Right lobe of liver (tissue), 6 donors: ENCODE measurements at places on chromosomes 2 and 18.

DNA sequence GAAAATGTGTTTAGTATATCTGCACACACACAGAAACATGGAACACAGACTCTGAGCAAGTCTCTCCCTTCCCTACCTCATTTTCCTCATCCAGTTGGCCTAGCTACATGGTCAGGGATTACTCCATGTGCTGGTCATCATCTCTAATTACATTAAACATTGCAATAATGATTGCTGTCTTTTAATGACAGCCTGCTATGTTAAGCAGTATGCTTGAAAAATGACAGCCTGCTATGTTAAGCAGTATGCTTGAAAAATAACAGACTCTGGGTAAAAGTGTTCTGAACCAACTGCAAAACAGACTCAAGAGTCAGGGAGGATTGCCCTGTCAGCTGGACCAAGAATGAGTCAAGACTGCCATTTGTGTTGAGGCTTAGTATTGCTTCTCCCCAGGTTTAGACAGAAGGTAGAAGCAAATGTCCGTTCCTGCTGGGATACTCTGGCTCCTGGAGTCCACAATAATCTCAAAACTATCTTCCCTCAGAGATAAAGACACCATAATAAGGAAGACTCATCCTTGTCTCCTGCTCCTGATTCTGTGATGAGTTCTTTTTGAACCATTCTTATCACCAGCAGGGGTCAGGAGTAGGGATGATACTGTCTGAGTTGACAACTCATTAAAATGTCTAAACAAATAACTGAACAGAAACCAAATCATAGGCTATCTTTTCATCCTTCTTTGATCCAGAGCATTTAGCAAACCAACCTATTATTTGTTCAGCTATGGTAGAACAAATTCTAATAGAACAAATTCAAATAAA lies 57.7 kb downstream of the CCDC93 start:
- DNase-seq = no peak

DNA sequence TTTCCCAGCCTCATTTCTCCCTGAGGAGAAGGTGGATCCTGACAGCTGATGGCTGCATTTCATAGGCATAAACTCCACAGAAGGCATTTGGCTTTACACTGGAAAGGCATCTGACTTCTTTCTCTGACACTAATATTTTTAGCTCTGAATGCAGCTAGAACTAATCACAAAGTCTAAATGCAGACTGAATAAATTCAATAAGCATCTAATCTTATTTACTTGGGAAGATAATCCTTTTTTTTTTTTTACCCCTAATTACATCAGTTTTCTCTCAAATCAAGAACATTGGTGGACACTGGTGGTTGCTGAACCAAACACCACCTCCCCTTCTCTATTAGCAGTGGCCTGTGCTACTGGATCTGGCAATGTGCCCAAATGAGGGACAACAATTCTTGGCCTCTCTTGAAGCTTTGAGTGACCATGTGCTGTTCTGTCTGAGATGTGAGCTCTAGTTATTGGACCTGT lies 50.9 kb upstream of the CD226 start:
- no peak for DNase-seq

- DNase-seq = no peak
Measured at GRCh38 chr2:236985761-236986339, 99.8 kb upstream of the COPS8 start.

GRCh38 chr18:62199629-62200028 lies 12.6 kb downstream of the RELCH start:
- no peak for DNase-seq

GRCh38 chr2:138703242-138703641 lies 76.9 kb downstream of the NXPH2 start:
- DNase-seq = no peak

DNA sequence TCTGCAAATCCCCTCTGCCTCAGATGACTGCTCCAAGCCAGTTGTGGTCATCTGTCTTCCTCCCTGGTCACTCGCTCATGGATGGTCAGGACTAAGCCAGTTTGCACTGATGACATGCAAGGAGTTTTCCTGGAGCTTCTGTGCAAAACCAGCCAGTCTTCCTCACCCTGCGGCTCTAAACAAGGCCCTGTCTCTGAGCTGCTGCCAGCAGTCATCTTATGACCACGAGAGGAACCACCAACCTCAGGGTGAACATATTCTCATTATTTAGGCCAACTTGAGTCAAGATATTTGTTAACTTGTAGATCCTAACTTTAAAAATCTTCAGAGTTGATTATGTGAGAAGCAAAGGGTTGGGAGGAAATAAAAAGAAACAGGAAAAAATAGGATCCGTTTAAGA lies 119.9 kb upstream of the CAB39 start:
- DNase-seq = no peak

DNA sequence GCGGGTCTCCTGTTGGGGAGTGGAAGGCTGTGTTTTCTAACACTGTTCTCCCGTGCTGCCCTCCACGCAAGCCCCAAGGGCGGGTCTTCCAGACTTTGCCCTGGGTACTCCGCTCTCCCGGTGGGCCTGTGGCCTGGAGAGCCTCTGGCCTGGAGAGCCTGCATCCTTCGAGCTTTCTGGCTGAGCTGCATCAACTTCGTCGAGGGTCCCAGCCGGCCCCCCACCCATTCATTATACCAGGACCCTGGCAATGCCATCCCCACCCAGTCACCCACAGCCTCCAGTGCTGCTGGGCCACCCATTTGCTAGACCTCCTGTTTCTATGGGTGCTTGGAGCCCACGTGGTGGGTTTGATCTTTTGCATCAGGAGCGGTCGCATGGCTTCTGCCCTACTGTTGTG lies 102.2 kb downstream of the PTGR3 start:
- DNase-seq = no peak

- no peak for DNase-seq
Measured at GRCh38 chr18:55380589-55380988, 207.4 kb downstream of the TCF4 start.

DNA sequence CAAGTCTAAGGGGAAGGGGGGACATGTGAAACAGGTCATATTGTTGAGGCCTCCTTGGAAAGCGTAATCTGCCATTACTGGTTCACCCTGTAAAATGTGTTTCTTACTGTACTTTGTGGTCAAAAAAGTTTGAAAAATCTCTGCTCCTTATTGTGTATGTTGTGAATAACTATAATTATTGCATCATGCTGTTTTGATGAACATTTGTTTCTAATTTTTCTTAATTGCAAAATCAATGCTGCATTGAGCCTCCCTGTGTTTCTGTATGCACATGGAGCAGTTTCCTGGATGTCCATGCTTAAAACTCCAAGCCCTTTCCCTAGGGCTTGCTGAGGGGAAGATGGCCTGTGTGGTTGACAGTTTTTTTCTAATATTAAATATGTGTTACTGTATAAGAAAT lies 158.6 kb downstream of the RNF144A start:
- no peak for DNase-seq

DNA sequence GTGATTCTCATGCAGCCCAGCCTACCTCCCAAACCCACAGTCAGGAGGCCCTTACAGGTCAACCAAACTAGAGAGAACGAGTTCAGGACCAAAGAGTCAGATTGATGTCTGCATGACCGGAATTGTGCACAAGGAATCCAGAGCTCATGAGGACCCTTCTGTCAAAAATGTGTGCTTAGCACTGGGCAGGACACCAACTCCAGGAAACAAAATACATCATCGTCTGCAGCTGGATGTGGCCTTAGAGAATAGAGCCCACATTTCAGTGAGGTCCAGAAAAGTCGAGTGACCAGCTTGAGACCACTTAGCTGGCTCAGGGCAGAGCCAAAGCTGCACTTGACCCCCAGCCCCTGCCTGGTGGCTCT lies 3.2 kb downstream of the TNS1 start:
- DNase-seq = no peak

DNA sequence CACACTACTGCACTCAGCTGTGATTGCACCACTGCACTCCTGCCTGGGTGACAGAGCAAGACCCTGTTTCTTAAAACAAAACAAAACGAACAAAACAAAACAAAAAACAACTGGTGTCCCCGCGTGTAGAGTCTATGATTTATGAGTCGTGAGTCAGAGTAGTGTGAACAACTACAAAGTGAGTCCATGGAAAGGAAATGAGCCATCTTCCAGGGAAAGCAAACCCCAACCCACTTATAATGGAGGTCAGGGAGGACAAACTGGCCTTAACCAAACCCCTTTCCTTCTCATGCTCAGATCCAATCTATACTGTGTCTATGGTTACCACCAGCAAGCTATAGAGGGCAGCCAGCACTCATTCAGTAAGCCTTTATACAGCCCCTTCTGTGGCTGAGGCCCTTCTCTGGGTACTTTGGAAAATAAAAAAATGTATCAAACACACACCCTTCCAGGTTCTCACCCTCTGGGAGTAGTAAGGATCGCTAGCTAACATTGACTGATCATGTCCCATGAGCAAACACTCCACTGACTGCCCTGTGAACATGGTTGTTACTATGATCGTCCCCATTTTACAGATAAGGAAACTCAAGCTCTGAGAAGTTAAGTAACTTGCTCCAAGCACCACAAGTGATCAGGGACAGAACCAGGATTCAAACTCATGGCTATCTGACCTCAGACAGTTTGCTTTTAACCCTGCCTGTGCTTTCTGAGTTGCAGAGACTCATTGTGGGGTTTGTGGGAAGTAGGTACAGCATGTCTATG lies 24.7 kb upstream of the COLEC12 start:
- no peak for DNase-seq

DNA sequence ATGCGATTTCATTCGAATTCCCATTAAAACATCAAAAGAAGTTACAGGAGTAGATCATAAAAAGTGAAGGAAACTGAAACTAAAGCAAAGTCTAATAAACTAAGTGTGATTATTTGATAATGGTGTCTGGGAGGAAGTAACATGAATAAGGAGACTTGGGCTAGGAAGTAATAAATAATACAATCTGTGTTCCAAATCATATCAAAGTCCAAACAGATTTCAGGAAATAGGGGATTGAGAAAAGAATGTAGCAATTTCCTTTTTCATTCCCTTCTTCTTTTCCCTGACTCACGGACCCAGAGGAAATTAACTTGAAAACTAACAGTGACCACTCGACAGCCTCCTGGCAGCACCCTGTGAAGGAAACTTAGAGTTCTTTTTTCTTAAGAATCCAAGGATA lies 758.4 kb upstream of the GCFC2 start:
- DNase-seq = no peak

DNA sequence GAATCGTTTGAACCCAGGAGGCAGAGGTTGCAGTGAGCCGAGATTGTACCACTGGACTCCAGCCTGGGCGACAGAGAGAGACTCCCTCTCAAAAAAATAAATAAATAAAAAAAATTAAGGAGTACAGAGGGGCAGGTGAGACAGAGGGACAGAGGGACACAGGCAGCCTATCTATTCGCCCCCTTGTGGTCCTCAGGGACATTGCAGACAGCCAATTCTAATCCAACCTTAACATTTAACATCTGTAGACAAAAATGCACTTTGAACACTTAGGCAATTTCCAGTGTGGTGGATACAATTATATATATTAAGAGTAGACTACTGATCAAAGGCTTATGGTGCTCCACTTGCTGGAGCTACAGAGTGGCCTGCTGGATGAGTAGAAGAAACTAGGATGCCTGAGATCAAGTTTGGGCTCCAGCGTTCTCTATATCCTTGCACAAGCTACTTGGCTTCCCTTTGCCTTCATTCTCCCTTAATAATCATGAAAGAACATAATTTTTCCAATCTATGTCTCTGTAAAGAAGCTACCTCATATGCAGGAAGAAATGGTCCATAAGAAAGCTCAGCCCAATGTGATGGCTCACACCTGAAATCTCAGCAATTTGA lies 8.2 kb upstream of the SMARCAL1 start:
- DNase-seq = peak; percentile 53
